ENCODE measurements at places on chromosomes 5 and 9. TPM values are rescaled to one million over a fixed set of nuclear protein-coding genes. Genes with fewer than 3 reads are reported as not detected.

The COL15A1 gene
- 0.50 TPM for total RNA-seq

The ANXA2R gene
- total RNA-seq = not detected

The LCNL1 gene
- total RNA-seq = not detected

The GADD45G gene
- total RNA-seq = 15.8 TPM

The HAVCR1 gene
- total RNA-seq = not detected

The FANCC gene
- 18.1 TPM for total RNA-seq

The SLC23A1 gene
- not detected for total RNA-seq

The BHMT gene
- total RNA-seq = 2.3 TPM

The NEURL1B gene
- total RNA-seq = 11.4 TPM

The TBCA gene
- total RNA-seq = 135 TPM

The TMC1 gene
- 0.54 TPM for total RNA-seq

The MARCOL gene
- total RNA-seq = not detected

The CDX1 gene
- not detected for total RNA-seq

GRCh38 chr9:133506653-133507038 lies 18.1 kb downstream of the MYMK start:
- peaks cover 15% of the 10 kb centered on the region for H3K4me1 ChIP-seq
- H3K27ac ChIP-seq = no peak overlapping the region
- no peak for DNase-seq
- no peaks in the 10 kb centered on the region for H3K36me3 ChIP-seq
- no peaks in the 10 kb centered on the region for H3K27me3 ChIP-seq
- H3K4me3 ChIP-seq = no peak overlapping the region

GRCh38 chr9:89790542-89791109 lies 185.8 kb downstream of the GADD45G start:
- H3K4me3 ChIP-seq = no peak overlapping the region
- H3K36me3 ChIP-seq = no peaks in the 10 kb centered on the region
- DNase-seq = no peak
- H3K27ac ChIP-seq = no peak overlapping the region

DNA sequence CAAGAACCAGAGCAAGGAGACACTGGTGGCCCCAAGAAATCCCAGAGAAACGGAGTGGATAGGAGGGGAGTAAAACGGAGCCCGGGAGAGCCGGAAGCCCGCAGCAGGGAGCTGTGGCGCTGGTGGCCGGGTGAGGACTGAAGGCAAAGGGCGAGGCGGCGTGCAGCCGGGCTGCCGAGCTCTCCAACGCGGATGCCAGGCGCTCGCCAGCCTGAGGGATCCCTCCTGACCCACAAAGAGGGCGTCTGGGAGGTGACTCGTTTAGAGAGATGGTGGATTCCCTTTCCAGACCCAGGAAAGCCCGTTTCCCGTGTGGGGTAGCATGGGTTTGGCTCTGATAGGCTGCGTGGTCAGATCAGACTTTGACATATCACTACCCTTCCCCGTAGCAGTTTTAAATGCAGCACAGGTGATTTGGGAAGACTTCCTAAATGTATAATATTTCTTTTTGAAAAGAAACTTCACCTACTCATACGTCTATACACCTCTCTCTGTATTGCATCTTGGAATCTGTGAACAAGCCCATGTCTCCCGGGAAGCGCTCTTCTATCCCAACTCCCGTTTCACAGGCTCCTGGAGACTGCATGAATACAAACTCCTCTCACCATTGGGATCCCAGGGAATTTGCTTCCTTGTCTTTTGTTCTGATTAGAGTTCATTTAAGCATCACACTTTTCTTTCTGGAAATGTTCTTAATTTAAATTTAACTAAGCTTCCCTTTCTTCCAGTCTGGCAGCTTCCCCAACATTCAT lies 158.1 kb downstream of the C9orf152 start:
- H3K4me3 ChIP-seq = peak overlapping the region; percentile 90
- DNase-seq = peak; percentile 69
- no peaks in the 10 kb centered on the region for H3K36me3 ChIP-seq
- no peak overlapping the region for H3K27ac ChIP-seq
- peaks cover 31% of the 10 kb centered on the region for H3K4me1 ChIP-seq
- H3K27me3 ChIP-seq = peaks cover 25% of the 10 kb centered on the region

DNA sequence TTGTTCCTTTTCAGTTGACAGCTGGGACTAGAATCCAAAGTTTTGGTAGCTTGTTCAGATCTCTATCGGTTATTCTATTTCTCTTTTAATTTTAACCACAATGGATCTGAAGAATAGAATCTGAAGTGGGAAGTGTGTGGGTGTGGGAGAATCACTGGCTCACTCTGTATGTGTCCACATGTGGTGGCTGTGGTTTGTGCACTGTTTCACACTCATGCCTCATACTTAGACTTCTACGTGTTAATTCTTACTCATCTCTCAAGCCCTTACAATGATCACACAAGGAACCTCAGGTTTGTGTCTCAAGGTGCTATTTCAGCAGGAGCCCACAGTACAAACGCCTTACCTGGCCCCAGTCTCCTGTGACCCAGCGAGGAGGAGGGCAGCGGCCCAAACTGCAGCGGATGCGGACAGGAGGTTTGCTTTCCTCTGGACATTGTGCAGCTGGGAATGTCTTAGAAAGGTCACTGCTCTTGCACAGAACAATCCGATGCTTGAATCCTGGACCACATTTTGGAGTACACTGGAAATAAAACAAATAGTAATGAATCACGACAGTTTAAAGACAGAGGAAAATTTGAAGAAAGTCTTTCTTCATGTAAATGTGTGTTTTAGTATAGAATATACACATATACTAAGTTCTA lies 309.1 kb downstream of the ADAMTS6 start:
- no peaks in the 10 kb centered on the region for H3K27me3 ChIP-seq
- DNase-seq = no peak
- H3K36me3 ChIP-seq = no peaks in the 10 kb centered on the region
- no peaks in the 10 kb centered on the region for H3K4me1 ChIP-seq
- no peak overlapping the region for H3K27ac ChIP-seq
- no peak overlapping the region for H3K4me3 ChIP-seq

- H3K4me3 ChIP-seq = no peak within 1 kb of the TSS
- H3K36me3 ChIP-seq = no peaks in the 10 kb centered on the region
- H3K27me3 ChIP-seq = no peaks in the 10 kb centered on the region
- peak; percentile 79 for DNase-seq
- H3K4me1 ChIP-seq = no peaks in the 10 kb centered on the region
Observed at GRCh38 chr5:141343242-141343952, at the start of gene PCDHGA3. Gene PCDHGA3, plus strand, starts transcription at chr5:141343829. Its CDS starts 205 bp downstream, at chr5:141344034.

DNA sequence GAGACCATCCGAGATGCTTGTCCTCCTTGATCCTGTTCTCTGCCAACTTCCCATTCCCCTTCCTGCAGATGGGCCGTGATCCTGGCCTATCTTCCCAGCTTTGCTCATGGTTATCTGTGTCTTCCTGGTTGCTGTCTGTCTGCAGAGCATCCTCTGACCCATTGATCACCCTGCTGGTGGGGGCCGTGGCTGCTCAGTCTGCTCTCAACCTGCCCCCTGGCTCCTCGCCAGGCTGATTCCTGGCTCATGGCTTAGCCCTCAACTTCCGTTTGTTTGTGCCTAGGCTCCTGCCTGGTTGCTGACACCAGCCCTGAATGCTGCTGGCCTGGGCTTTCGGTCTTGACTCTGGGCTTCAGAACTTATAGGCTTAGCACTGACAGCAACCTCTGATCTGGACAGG lies 67.1 kb upstream of the SMIM15 start:
- H3K4me1 ChIP-seq = no peaks in the 10 kb centered on the region
- no peak overlapping the region for H3K4me3 ChIP-seq
- H3K27ac ChIP-seq = no peak overlapping the region
- no peaks in the 10 kb centered on the region for H3K36me3 ChIP-seq
- no peaks in the 10 kb centered on the region for H3K27me3 ChIP-seq

DNA sequence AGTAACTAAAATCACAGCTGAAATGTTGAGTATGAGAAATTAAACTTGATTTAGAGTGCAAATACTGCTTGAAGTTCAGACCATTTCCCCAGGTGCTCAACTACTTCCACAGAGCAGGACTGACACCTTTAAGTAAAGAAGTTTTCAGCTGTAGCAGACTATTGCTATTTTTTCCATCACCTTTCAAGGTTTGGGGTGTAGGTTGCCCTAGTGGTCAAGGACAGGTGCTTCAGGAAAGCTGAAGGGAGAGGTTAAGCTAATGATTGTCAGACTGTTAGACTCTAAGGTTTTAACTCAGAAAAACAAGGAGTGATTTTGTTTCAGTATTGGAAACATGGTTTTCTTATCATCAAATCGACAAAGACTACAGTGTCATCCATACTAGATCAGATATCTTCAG lies 162.1 kb downstream of the CCDC192 start:
- no peaks in the 10 kb centered on the region for H3K4me1 ChIP-seq
- no peak overlapping the region for H3K27ac ChIP-seq
- H3K36me3 ChIP-seq = no peaks in the 10 kb centered on the region
- DNase-seq = peak; percentile 44
- H3K4me3 ChIP-seq = no peak overlapping the region
- no peaks in the 10 kb centered on the region for H3K27me3 ChIP-seq

GRCh38 chr5:157172403-157172802 lies 6.3 kb upstream of the GARIN3 start:
- no peaks in the 10 kb centered on the region for H3K4me1 ChIP-seq
- H3K27me3 ChIP-seq = no peaks in the 10 kb centered on the region
- no peak overlapping the region for H3K27ac ChIP-seq
- H3K4me3 ChIP-seq = no peak overlapping the region

- peak; percentile 35 for DNase-seq
- H3K4me1 ChIP-seq = no peaks in the 10 kb centered on the region
- H3K36me3 ChIP-seq = peaks cover 7% of the 10 kb centered on the region
- H3K27ac ChIP-seq = 0 out of 2 replicates have a peak overlapping the region, but pooled peaks have one; percentile 72
Observed at GRCh38 chr5:177537389-177538361, 16.7 kb downstream of the FAM193B start.

GRCh38 chr5:90866333-90866732 lies 307.7 kb downstream of the ADGRV1 start:
- DNase-seq = peak; percentile 68
- peaks cover 3% of the 10 kb centered on the region for H3K36me3 ChIP-seq
- H3K4me3 ChIP-seq = no peak overlapping the region
- H3K27me3 ChIP-seq = no peaks in the 10 kb centered on the region
- H3K4me1 ChIP-seq = no peaks in the 10 kb centered on the region

DNA sequence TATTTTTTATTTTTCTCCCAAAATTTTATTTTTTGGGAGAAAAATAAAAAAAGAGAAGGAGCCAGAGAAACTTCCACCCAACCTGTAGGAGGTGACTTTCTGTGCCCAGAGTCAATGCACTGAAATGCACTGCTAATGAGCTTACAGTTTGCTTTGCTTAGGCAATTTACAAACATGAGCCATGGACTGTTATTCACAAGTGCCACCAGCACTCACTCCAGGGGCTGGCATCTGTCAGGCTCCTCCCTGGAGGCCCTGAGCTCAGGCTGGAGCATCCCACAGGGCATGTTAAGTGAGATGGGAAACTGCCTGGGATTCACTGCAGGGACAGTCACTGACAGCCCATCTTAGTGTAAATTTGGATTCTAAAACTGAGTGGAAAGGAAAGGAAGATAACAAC lies 74.9 kb downstream of the FANCC start:
- no peaks in the 10 kb centered on the region for H3K4me1 ChIP-seq
- peak; percentile 18 for DNase-seq
- H3K4me3 ChIP-seq = no peak overlapping the region
- H3K27ac ChIP-seq = no peak overlapping the region
- no peaks in the 10 kb centered on the region for H3K36me3 ChIP-seq

GRCh38 chr5:153959134-153959957 lies 79.4 kb downstream of the FAM114A2 start:
- no peaks in the 10 kb centered on the region for H3K36me3 ChIP-seq
- no peaks in the 10 kb centered on the region for H3K27me3 ChIP-seq
- H3K4me1 ChIP-seq = peaks cover 19% of the 10 kb centered on the region
- H3K4me3 ChIP-seq = no peak overlapping the region

DNA sequence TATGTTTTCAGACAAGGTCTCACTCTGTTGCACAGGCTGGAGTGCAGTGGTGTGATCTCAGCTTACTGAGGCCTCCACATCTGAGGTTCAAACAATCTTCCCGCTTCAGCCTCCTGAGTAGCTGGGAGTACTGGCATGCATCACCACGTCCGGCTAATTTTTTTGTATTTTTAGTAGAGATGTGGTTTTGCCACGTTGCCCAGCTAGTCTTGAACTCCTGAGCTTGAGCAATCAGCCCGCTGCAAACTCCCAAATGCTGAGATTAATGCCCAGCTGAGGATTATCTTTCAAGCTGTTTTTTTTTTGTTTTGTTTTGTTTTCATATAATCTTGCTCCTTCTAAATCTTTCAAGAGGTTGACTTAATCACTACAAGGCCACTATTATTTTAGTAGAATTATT lies 47.3 kb upstream of the SLC28A3 start:
- no peak overlapping the region for H3K4me3 ChIP-seq
- DNase-seq = no peak
- H3K27ac ChIP-seq = no peak overlapping the region
- H3K4me1 ChIP-seq = peaks cover 10% of the 10 kb centered on the region
- H3K36me3 ChIP-seq = no peaks in the 10 kb centered on the region

DNA sequence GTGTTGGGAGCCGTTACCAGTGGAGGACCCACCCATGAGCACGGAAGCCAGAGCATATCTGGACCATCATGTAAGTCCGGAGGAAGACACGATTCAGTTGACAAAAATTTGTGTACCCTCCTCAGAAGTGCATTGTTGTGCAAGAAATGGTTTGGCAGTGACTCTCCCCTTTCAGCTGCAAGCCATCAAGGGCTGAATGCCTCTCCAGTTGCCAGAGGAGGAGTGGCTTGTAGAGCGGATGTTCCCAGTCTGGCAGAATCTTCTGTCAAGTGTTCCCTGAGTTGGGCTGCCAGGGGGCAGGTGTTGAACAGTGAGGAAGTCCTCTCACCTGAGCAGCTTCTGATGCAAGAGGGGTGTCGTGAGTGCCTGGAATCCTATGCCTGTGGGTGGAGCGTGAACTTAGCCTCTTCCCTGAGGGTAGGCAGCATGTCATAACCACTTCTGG lies 27.6 kb upstream of the CDKN2AIPNL start:
- peaks cover 11% of the 10 kb centered on the region for H3K4me1 ChIP-seq
- H3K27ac ChIP-seq = peak overlapping the region; percentile 66
- peak; percentile 70 for DNase-seq
- H3K27me3 ChIP-seq = no peaks in the 10 kb centered on the region
- no peak overlapping the region for H3K4me3 ChIP-seq

- no peak overlapping the region for H3K4me3 ChIP-seq
- H3K27me3 ChIP-seq = no peaks in the 10 kb centered on the region
- H3K36me3 ChIP-seq = no peaks in the 10 kb centered on the region
Observed at GRCh38 chr5:170121321-170121720, 15.6 kb downstream of the FOXI1 start.

GRCh38 chr9:131977109-131977838 lies 102.4 kb downstream of the MED27 start:
- H3K27me3 ChIP-seq = no peaks in the 10 kb centered on the region
- no peak for DNase-seq
- H3K4me1 ChIP-seq = no peaks in the 10 kb centered on the region
- no peak overlapping the region for H3K4me3 ChIP-seq
- H3K36me3 ChIP-seq = no peaks in the 10 kb centered on the region

DNA sequence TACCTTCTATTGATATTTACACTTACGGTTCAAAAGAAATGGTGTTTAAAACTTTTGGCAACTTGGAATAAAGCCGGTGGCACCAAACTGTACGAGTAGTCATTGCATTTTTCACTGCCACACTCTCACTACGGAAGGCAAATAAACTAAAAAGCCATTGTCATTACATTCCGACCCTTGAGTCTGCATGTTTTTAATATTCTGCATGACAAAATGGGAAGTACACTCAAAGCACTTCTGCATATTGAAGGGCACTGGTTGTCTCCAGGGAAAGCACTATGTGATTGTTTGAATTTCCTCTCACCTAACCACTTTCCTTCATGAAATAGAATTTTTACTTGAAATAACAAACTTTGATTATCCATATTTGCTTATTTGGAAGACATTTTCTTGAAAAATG lies 426.3 kb downstream of the CETN3 start:
- H3K36me3 ChIP-seq = no peaks in the 10 kb centered on the region
- peaks cover 21% of the 10 kb centered on the region for H3K4me1 ChIP-seq
- no peak overlapping the region for H3K4me3 ChIP-seq
- H3K27me3 ChIP-seq = no peaks in the 10 kb centered on the region
- no peak for DNase-seq

Data from GM23338 (cell line).